CD4-positive, alpha-beta T cell treated with Interleukin-12 subunit alpha and Interleukin-12 subunit beta, for 1 hour (primary cell): ENCODE measurements at places on chromosomes 4 and X.

DNA sequence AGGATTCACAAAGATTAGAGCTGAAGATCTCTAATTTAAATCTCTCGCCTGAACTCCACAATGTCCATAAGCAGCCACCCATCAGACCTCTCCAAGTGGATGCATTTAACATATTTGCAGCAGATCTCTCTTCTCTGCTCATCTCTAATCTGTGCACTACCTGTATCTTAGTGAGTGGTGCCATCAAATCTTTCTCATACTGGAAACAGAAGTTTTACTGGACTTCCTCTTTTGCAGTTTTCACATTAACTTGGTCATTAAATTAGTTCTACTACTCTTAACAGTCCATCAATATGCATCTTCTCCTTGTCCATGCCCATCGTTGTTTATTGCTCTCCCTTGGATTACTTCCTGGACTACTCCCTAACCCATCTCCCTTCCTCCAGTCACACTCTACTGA lies 488.5 kb downstream of the IL15 start:
- no peak for DNase-seq

DNA sequence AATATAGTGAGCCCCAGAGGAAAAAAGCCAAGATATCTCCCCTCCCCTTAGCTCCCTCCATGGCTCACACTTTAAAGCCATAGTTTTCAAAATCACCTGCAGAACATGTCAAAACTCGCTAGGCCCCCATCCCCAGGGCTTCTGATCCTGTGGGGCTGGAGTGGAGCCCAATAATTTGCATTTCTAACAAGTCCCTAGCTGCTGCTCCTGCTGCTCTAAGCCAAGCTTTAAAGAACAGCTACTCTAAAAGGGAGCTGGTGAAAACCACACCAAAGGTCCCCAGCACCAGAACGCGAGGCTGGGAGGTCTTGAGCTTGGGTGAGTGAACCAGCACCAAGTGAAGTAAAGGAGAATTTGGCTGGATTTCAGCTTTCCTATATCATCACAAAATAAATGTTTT lies 237.1 kb downstream of the ZNF674 start:
- no peak for DNase-seq

GRCh38 chrX:20388594-20388993 lies 121.9 kb upstream of the RPS6KA3 start:
- no peak for DNase-seq

DNA sequence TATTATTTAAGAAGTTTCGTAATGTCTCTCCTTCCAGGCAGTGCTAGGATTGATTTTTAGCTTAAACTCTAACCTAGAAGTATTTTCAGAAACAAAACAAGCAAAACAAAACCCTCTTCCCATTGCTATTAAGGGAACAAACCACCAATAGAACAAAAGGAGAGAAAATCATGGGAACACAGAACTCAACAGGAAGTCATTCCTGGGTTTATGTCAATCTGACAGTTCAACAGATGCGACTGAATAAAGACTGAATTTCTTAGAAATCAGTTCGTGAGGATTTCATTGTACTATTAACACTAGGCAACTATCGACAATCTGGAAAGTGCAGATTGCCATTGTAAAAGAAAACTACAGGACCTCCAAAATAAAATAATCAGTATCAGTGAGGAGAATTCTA lies 229.1 kb upstream of the SMIM31 start:
- DNase-seq, result no peak

GRCh38 chr4:100177855-100178254 lies 12.4 kb downstream of the DDIT4L start:
- DNase-seq, result no peak

DNA sequence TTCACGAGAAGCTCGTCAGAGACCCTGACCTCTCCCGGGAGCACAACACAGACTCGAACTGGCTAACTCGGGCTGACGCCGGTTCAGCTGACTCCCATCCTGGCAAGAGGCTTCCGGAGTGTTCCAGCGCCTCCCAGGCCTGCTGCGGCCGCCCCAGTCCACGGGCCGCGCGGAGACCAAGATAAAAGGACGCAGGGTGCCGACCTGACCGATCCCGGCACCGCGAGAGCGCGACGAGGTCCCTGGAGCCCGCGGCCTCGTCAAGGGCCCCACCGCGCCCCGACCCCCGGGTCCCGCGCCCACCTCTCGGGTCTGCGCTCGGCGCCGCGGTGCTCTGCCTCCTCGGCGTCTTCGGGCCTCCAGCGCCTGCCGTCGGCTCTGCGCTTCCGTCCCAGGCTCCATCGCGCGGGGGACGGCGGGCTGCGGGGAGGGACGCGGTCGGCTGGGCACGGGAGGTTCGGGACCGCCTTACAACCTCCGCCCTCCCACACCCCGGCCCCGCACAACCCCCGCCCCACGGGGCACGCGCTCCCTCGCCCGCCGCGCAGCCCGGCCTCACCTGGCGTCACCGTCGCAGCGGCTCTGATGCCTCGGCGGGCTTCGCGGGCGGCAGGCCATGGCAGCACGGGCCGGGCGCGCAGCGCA lies 426 bp downstream of the SLBP start:
- peak; percentile 35 for DNase-seq

DNA sequence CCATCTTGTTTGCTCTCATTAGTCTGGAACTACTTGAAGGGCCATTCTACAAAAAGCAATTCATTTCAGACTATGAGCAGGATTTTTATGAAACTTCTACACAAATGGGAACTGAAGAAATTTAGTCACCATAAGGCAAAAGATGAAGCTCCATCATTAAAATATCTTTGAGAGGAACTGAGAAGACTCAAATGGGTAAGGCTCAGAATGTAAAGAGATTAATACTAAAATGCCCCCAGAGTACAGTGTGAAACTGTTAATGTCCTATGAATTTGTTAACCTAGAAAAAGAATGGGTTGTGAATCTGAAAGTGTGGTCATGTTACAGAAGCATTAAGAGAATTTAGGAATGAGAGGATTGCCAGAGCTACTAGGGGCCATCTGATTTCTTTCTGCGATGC lies 77.9 kb upstream of the SLC7A11 start:
- DNase-seq, result no peak

DNA sequence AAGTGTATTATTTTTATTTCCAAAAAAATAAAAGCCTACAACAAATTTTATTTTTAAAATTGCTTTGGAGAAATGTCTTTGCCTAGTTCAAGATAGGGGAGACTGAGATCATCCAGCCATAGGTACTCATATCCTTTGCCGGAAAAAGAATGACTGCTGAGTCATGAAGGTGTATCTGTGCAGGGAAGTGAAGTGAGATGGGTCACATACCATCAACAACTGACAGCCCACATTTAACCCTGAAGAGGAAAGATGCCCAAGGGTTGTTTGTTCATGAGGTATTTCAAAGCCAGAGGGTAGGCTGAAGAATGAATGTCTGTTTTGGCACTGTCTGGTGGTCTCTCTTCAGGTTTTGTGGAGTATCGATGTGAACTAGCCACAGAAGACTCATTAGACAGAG lies 106.7 kb upstream of the TTC29 start:
- DNase-seq, result no peak

DNA sequence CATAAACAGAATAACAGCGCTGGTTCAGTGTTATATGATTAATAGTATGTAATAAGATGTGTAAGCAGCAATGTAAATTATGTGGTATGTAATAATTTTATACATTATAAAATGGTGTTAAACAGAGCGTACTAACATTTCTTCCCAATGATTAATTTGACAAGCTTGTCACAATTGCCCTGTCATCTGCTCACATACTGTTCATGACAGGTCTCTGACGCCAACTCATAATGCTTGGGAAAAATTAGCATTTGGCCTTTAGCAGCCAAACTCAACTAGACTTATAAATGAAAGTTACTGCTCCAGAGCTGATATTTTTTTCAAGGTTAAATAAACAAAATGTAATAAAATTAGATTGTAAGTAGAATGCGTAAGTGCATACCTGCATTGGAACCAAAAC lies 246.8 kb downstream of the TRAM1L1 start:
- DNase-seq, result no peak

- DNase-seq, result peak; percentile 12
Measured at GRCh38 chr4:38803833-38804653, 548 bp downstream of the TLR1 start.

DNA sequence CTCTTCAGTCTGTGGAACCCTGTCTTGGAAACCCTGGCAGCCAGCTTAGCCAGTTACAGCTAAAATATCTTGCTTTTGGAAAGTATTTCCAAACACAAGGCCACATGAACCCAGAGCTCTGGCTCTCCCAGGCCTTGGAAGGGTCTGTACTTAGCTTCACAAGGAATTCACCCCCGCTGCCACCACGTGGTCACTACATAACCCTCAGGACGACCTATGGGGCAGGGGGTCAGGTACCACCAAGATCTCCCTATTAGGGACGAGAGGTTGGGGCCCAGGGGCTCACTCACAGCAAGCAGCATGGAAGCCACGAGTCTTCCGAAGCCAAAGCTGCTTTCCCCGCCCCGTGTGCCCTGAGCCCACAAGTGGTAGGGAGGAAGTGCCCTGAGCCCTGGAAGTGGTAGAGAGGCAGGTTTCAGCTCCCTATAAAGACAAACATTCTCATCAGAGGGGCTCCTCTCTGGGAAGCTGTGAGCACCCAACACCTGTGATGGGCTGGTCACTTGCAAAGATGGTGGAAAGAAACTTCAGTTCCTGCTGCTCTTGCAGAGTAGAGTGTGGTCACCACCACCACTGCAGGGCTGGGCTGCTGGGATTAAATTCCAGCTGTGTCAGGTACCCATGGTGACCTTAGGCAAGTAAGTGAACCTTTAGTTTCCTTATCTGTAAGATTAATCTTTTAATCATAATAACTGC lies 4.7 kb upstream of the JAKMIP1 start:
- no peak for DNase-seq

- no peak for DNase-seq
Measured at GRCh38 chr4:48042979-48043461, 26.4 kb downstream of the NIPAL1 start.

DNA sequence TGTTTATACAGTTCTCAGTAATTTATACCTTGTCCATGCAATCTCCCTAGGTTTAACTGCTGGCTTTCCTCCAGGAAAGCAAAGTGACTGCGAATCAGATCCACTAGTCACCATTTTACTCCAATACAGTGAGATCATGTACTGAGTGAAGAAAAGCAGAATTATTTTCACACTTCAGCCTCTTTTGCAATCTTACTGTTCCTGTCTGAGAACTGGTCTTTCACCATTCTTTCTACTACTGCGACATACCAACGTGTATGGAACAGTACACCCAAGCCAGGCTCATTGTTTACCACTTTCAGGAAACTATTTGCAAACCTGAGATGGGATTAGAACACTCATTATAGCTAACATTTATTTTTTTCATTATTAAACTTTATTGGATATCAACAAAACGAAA lies 8.0 kb upstream of the MSL3 start:
- no peak for DNase-seq

- DNase-seq, result no peak
Measured at GRCh38 chr4:8731364-8731763, 138.8 kb downstream of the CPZ start.

DNA sequence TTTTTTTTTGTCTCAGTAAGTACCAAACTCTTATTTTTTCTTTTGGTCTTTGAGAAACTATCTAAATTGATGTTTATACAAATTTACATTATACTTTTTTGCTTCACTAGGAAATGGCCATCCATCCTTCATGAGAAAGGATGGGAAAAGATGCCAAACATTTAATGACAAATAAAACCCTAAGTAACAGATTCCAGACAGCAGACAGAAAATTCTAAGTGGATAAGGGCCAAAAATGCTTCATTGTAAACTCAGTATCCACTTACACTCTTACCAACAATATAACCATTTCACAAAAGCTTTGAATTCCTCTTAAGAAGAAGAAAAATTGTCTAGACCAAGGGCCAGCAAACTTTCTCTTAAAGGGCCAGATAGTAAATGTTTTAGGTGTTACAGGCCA lies 3.5 kb downstream of the GUCY1B1 start:
- DNase-seq, result no peak

DNA sequence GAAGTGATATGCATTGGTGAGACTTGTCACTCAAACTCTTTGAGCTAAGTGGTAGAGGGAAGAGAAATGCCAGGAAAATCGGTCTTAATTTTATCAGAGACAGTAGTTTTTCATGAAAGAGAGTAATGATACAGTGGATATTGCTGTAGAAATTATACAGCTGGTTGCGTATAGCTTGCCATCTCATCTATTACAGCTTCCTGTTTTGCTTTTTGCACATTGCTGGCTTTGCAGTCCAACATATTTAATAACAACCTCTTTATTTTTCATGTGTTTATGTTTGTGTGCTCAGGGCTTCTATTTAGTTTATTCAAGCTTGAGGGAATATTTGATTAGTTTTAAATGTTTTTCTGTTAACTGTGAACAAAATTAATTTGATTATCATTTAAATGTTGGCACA lies 11.5 kb downstream of the SMAD1 start:
- DNase-seq, result no peak
